Stimulated activated CD8-positive, alpha-beta memory T cell treated with anti-CD3 and anti-CD28 coated beads, Interleukin-7, amount 100 ng/mL, for 24 hours (primary cell): ENCODE measurements at places on chromosomes 16 and 17.

DNA sequence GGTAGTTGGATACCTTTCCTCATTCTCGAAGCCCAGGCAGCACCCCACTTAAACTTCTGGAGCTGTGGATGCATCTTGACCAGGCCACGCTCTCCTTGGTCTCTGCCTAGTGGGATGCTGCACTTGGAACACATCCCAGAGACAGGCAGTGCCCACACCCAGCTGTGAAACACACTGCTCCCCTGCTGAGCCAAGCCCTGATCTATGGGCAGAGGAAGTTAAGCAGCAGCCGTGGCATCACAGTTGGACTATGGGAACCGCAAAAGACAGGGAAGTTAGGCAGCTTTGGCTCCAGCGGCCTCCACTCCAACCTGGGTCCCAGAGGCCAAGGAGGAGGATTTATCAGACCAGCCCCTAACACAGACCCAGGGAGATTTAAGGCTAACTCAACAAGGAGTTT is 284.8 kb upstream of the CCL2 start:
- DNase-seq: no peak

- DNase-seq: no peak
Observed at GRCh38 chr17:7575959-7576358, 3.5 kb upstream of the CD68 start.

GRCh38 chr17:13594762-13595598 is 6.7 kb downstream of the HS3ST3A1 start:
- DNase-seq: peak; percentile 71

DNA sequence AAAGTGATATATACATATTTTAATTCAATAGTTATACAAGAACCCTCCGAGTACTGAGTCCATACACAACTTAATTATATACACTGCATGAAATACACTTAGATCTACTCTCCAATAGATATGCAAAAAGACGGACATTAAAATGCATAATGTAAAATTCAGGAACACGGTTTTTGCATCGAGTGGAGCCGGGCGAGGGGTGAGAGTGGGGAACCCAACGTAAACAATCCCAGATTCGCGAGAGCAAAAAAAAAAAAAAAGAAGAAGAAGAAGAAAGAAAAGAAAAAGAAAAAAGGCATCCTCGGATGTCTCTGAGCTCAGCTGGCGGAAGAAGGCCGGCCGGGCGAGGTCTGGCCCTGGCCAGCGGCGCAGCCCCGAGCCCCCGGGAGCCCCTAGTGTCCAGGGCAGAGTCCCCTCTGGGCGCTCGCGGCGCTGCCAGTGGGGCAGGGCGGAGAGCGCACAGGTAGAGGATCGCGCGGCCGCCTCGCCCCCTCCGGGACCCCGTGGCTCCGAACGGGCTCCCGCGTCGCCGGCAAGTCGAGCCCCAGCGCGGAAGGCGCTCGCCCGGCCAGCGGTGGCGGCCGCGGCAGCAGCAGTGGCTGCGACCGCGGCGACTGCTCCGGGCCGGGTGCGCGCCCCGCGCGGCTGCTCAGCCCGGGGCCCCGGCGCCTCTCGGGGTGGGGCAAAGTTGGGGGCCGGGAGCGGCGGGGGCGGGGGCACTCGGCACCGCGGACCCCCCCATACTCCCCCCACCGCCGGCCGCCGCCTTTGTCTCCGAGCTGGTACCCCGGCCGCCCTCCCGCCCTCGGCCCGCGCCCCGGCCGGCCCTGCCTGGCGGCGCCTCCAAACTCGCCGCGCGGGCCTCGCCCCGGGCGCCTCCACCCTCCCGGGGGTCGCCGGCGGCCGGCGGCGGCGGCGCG is 9.6 kb upstream of the ZFHX3 start:
- no peak for DNase-seq

DNA sequence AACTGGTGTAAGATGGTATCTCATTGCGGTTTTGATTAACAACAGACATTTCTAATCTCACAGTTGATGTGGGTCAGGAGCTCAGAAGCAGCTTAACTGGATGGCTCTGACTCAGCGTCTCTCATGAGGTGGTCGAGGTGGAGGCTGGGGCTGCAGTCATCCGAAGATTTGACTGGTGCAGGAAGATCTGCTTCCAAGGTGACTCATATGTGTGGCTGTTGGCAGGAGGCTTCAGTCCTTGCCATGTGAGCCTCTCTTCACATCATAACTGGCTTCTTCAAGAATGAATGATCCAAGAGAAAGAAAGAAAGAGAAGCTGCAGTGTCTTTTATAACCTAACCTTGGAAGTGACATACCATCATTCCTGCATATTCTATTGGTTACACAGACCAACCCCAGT is 376.1 kb downstream of the SEC14L1 start:
- DNase-seq: no peak

DNA sequence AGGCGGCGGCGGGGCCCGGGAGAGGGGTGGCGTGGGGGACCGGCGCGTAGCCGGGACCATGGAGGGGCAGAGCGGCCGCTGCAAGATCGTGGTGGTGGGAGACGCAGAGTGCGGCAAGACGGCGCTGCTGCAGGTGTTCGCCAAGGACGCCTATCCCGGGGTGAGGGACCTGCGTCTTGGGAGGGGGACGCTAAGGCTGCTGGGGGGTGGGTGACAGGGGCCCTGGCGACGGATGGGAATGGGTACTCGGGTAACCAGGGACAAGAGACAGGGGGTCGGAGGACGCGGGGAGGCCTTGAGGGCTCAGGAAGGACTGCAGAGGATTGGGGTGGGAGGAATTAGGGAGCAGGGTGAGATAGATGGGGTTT is 243 bp downstream of the RND2 start:
- DNase-seq: no peak

- DNase-seq: no peak
Observed at GRCh38 chr17:70668276-70668937, 499.1 kb downstream of the KCNJ2 start.

DNA sequence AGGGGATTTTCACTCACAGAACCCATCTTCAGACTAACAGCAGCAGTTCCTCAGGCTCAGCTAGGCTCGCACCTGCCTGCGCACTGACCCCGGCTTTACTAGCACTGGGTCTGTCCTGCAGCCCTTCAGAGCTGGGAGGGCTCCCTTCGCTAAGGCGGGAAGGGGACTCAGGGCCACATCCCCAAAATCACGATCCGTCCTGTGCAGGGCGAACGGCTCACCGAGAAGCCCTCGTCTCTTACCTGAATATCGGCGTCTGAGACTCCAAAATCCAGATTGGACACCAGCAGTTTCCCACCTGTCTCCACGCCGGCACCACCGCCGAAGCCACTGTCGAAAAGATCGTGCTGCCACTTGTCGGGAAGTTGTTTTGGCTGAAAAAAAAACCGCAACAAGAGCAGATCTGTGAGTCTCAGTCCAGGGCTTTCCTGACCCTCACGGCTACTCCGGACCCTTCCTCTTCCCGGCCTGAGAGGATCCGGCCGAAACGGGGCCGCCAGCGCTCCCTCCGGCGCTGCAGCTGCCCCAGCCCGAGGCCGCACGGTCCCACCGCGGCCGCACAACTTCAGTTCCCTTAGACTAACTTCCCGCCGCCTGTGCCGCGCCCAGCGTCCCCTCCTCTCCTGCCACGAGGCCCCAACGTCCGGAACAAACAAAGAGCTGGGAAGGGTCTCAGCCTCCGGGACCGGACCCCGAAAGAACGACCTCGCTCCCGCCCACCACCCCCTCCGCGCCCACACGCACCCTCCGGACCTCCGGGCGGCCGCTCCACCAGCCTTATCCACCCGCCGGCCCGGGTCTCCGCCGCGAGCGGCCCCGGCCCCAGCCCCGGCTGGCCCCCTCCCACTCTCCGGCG is 711 bp downstream of the ALYREF start:
- DNase-seq: no peak

DNA sequence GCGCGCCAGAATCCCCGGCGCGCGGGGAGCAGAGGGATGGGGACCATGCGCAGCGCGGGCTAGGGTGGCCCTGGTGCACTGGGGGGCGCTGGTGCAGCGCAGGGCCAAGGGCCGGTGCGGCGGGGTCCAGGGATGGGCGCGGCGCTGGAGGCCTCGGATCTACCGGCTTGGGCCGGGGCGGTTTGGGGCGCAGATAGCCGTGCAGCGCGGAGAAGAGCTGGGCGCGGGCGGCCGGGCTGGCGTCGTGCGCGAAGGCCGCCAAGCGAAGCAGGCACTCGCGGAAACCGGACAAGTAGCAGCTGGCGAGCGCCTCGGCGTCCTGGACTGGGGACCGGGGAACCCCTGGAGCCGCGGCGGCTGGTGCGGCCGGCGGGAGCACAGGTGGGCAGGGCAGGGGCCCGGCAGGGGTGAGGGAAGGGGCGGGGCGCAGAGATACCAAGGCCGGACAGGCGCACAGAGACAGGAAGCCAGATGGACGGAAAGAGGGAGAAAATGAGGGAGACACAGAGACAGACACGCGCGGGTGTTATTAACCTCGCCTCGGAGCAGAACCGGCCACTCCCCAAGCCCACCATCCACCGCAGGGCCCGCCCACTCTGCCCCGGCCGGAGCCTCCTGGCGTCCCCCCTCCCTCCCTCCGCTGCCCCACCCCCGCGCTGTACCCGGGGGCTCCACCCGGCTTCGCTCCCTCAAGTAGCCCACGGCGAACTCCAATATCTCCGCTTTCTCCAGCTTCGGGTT is 2.1 kb downstream of the HES7 start:
- DNase-seq: no peak

GRCh38 chr16:4942481-4942880 is 5.5 kb upstream of the PPL start:
- no peak for DNase-seq

DNA sequence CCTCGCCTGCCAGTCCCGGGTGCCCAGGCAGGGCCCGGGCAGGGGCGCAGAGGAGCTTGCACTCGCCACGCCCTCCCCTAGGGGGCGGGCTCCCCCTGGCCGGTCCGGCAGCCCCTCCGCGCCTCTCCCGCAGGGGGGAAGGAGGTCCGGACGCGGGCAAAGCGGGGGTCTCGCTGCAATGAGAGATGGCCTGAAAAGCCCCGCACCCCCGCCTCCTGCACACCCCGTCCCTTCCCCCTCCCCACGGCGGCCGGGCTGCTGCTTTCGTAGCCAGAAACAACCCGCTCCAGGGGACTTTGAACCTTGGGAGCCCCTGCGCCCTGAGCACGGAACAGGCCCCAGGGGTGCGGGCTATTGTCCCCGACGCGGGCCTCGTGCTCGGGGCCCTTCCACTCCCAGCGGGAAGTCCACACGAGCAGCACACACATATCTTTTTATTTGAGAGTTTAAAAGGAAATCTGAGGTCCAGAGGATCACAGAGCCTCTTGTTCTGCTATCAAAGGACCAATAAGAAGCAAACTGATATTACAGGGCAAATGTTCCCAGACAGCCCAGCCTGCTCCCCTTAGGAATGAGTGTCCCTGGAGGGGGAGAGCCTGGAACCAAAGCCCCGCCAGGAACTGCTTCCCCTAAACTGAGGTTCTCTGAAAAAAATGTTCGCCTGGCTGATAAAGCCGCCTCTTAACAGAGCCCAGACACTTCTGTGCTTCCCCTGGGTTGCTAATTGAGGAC is 5.8 kb upstream of the CBX4 start:
- no peak for DNase-seq

- no peak for DNase-seq
Observed at GRCh38 chr17:28247671-28248555, 71.1 kb upstream of the TMEM97 start.

GRCh38 chr17:58328195-58329034 is at the start of gene TSPOAP1:
TSPOAP1 (minus strand) TSS chr17:58328795; CDS start chr17:58327920, 875 bp downstream.
- DNase-seq: peak; percentile 75

DNA sequence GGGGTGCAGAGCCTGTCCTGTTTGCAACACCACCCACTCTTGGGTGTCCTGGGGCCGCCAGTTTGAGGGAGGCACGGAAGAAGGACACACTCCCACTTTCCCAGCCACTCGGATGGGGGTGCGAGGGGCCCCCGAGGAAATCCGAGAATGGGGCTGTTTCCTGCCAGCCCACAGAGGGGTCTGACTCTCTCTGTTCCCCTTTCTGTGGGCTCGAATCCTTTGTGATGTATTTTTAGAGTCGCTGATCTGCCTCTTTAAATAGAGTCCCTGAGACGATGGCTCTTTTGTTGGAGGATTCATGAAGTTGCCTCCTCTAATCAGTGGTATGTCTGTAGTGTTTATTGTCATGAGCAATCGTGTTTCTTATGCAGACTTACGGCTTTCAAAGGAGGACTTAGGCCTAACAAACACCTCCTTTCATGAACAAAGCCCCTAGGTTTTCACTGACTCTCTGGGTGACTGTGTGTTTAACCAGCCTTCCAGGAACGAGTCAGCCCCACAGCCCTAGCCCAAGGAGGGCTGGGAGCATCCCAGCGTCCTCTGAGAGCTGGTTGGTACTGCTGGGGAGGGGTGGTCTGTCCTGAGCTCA is 29.1 kb downstream of the CIBAR2 start:
- DNase-seq: no peak

- no peak for DNase-seq
Observed at GRCh38 chr17:21756856-21757619, 64.7 kb downstream of the KCNJ18 start.

- DNase-seq: no peak
Observed at GRCh38 chr17:17472333-17472920, 4.4 kb upstream of the MED9 start.

DNA sequence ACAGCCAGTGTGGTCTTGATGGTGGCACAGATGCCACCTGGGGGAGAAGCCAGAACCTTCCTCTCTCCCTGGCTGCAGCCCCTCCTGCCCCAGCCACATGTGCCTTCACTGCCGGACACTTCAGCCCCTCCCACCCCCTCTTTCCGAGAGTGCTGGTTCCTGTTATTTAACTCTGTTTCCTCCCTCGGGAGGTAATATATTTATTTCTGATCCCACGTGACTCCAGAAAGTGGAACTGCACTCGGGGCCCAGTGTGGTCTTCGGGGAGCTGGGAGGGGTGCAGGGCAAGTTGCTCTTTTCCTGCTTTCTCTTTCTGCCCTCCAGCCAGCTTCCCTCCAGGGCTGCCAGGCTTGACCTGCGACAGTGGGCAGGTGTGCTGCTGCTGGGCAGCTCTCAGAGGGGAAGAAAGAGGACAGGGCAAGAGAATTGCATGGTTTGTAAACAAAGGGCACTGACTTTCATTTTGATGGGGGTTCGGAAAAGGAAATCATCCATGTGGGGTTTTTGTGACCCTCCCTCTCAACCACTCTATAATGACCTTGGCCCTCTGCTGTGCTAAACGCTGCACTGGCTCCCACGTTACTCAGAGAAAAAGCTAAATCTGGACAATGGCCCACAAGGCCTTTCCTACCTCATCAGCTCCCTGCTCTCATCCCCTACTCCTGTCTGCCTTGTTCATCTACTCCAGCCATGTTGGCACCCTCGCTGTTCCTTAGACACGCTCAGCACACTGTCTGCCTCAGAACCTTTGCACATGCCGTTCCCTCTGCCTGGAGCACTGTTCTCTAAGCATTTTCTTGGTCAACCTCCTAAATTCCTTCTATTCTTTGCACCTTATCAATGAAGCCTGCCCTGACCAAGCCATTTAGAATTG is 8.2 kb upstream of the CIITA start:
- no peak for DNase-seq

DNA sequence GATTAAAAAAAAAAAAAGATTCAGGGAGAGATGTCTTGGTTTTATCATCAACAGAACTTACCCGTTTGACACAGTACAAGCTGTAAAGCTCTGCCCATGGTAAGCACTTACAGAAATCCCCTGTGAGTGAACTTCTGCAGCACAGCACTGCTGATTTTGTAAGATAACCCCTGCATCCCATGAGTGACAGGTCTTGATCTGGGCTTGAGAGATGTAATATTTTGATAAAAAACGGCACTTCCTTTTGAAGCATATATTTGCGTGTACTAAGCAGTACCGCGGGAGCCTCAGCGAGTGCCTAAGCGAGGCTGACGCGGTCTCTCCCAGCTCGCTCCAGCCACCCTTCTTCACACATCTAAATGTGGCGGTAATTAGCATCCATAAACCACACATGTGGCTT is 50.5 kb downstream of the IKZF3 start:
- DNase-seq: no peak
